ENCODE measurements at places on chromosomes 5 and 9. TPM values are rescaled to one million over a fixed set of nuclear protein-coding genes. Genes with fewer than 3 reads are reported as not detected.

GRCh38 chr5:169404223-169404622 lies 103.3 kb upstream of the SLIT3 start:
- no peak for DNase-seq

The CFAP90 gene
- total RNA-seq, result not detected

DNA sequence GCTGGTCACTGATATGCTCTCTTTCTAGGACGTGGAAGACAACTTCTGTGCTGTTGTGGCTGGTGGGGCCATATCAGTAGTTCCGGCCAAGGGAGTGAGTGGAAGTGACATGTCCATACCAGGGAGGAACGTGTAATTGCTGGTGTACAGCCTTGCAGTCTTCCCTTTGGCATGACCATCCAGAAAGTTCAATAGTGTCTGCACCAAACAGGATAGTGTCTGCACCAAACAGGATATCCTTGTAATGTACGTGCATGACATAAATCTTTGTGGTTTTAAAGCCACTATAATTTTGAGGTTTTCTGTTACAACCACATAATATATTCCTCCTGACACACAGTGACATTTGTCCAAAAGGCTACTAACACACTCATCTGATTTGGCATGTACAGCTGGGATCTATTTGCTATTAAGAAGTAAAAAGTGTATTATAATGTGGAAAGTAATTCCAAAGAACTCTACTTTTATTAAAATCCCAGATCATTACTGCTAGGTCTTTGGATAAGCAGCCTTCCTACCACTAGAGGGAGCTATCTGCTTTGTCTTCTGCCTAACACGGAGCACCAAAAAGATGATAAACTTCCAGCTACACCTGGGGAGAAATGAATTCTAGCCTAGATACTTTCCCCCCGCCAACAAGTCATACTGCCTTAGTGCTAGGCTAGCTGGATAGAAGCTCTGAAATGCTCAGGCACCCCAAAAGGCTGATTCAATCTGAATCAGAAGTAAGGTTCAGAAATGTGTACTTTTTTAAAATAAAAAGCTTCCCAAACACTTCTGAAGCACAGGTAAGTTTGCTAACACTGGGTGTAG lies 52.7 kb downstream of the RNF145 start:
- DNase-seq, result peak; percentile 85

DNA sequence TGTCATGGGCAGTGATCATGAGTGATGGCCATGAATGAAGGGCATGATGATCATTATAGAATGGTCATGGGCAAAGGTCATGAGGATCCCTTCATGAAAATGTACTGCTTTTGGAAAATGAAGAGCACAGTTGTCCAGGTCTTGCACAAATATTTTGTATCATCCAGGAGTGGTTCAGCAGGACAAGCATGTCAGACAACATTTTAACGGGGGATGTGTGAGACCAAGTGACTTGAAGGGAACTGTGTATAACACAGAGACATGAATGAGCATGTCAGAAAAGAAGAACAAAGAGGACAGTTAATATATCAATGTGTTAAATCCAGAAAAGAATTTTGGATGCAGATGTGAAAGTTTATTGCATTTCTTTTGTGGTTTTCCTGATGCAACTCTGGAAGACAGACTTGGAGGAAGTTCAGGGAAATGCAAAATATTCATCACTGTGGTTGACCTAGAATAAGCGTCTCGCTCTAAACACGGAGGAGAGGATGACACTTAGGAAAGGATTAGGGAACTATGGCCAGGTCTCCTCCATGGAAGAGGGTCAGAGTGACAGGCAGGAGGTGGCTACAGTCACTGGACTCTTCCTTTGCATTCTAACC lies 116.1 kb upstream of the IRX4 start:
- no peak for DNase-seq

GRCh38 chr5:142571371-142571770 lies 114.5 kb downstream of the FGF1 start:
- no peak for DNase-seq

The FRRS1L gene
- total RNA-seq, result 0.26 TPM

DNA sequence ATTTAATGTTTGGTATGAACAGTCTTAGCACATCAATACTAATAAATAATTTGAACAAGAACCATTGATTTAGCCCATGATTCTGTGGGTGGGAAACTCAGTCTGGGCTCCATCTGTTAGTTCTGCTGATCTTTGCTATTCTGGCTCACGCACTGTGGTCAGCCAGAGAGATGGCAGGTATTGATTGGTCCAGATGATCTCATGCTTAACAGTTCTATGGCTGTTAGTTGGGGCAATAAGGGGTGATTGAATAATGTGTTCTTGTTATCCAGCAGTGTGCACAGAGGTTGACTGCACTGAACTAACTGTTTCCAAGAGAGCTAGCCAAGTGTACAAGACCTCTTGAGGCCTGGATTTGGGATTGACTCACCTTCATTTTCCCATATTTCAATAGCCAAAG lies 824.3 kb downstream of the SEMA5A start:
- DNase-seq, result peak; percentile 27

- DNase-seq, result peak; percentile 78
Measured at GRCh38 chr5:55407059-55407684, 99.4 kb downstream of the MTREX start.

DNA sequence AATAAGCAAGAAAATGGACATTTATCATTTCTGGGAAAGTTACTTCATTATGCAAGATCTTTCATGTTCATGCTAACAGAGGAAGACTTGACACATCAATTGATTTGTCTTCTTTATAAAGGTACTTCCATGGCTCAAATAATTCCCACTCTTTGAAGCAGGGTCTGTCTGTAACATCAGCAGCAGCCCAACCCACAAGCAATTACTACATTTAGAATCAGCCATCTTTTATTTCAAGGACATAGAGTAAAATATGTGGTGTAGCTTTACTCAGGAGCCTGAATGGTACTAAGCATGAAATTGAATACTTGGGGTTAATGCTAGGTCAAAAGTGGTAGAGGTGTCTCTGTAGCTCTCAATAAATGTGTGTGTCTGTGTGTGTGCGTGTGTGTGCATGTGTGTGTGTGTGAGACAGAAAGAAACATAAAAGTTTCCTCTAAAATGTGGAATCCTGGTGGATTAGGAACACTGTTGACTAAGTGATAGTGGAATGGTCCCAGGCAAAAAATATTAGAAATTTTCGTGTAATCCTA lies 581.1 kb downstream of the CAAP1 start:
- no peak for DNase-seq

DNA sequence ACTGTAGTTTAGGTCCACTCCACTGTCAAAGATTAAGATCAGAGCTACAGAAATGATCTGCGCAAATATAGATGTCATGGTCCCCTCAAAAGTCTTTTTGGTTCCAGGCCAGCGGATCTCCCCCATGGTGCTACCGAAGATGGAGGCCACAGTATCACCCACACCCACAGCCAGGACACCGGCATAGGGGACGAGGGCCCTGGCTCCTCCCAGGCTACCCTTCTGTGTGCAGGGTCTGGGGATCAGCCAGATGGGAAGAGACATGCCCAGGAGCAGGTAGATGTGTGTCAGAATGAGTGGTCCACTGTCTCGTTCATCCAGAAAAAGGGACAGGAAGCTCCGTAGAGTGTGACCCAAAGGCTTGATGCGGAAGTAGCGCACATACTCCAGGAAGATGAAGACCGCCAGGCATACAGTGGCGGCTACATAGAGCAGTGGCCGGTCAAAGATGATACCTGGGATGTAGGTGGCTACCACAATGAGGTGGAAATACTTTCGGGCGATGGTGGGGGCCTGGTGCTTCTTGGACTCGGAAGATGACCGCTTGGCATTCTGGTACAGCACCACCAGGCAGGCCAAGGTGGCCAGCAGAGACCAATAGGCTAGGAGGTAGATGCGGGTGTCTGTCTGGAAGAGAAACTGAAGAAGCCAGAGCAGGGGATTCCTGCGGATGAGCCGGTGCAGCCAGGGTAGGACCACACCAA lies 1.5 kb downstream of the DOLK start:
- no peak for DNase-seq

DNA sequence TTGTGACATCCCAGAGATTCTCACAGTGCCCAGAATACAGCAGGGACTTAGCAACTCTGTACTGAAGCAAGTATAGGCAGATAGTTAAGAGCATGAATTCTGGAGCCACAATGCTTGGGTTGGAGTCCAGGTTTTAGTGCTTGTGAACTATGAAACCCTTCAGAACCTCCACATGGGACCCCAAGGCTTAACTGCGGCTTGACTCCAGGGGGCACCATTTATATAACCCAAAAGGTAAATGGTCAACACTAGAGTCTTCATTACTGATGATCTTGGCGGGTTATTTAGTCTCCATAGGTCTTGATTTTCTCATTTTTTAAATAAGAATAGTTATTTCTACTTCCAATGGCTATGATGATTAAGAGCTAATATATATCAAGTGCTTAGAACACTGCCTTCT lies 390.3 kb downstream of the TAF11L14 start:
- no peak for DNase-seq

DNA sequence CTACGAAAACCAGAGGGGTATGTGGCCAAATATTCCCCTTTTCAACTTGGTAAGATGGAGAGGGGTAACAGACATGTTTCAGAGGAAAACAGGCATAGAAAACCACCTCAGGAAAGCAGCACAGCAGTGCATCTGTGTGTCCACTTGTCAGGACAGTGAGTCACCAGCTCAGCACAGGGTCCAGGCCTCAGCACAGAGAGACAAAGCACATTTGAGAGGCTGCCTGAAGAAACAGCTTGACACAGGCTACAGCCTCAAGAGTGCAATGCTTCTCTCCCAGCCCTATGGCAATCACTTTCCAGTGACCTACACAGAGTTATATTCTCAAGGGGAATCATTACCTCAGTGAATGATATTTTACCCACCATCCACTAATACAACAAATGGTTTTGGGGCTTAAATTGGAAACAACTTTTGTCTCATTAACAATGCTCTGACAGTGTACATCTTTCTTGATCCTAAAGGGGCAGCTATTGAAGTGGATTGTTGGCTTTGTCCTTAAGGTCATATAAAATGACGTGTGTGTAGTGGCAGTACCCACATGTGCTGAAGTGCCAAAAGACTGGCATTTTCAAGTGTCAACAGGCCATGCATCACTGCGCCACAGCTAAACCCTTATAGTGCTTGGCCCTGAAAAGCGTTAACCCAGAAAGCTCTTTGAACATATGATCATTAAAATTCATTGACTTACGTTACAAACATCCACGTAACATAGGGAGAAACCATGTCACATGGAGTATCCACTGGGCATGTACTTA lies 46.4 kb downstream of the ERMP1 start:
- DNase-seq, result peak; percentile 31

The UNC5A gene
- not detected for total RNA-seq

DNA sequence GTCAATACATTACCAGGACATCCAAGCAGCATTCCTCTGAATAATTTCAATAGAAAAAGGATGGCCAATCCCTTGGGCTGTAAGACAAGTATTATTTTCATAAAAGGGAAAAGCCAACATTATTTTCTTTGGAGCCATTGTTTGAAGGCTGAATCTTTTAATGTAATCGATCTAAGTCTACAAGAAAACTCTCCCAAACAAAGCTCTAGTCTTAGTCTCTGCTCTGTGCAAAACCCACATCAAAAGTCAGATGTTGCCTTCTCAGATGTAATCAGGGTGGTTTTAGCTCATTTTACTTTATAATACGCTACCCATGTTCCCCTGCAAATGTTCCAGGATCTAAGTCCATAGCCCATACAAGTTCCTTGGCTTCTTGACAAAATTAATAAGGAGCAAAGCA lies 325.6 kb downstream of the TRPM3 start:
- no peak for DNase-seq

The TAS2R1 gene
- not detected for total RNA-seq

GRCh38 chr5:115398719-115399118 lies 102.3 kb upstream of the CCDC112 start:
- peak; percentile 95 for DNase-seq

The NAIP gene
- total RNA-seq, result 3.8 TPM

The FBP2 gene
- total RNA-seq, result not detected

The SMIM33 gene
- total RNA-seq, result not detected

The PTGDS gene
- total RNA-seq, result 89.9 TPM

DNA sequence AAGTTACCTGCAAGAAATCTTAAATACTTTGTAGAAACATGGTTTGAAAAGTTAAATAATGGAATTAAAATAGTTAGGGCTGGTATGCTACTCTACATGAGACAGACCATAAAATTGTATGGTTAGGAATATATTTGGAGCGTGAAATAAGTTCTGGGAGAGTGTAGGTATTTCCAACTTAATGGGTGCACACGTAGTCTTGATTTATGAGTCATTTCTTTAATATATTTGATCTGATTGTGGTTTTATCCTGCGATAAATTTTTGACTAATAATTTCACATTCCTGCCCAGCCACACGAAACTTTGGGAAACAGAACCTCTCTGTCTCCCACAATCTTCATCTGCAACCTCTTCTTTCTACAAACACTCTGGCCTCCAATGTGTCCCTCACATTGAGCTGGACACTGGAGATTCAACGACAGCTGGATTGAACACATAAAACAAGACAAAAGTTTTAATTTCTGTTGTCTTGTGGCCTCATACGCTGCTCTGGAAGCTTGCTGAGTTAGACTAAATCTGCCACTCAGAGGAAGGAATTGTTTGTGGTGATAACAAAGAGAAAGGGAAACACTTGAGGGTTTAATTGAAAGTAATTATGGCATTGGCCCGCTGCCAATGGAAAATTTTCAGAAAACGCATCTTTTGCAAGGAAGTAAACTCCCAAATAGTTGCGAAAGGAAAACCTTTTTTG lies 201.8 kb upstream of the ZNF608 start:
- DNase-seq, result no peak

DNA sequence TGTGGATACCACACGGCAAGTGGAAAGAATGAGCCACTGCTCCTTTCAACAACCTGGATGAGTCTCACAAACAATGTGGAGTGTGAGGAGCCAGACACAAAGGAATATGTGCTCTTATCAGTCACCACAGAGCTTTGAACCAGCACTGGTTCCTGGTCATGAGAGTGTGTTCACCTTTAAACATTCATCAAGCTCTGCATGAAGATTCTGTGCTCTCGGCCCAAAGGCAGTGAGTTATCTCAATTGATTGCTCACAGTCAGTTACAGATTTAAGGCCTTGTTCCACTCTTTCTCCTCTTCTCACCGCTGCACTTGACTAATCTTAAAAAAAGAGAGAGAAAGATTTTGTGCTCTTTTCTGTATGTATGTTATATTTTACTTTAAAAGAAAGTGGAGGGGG lies 19.4 kb downstream of the LRSAM1 start:
- no peak for DNase-seq

GRCh38 chr5:32291591-32291990 lies 21.1 kb downstream of the MTMR12 start:
- no peak for DNase-seq

GRCh38 chr5:38473008-38473407 lies 83.4 kb downstream of the LIFR start:
- no peak for DNase-seq

GRCh38 chr5:128116445-128116844 lies 32.9 kb downstream of the SLC12A2 start:
- DNase-seq, result no peak

Data from fibroblast of lung (primary cell).